ENCODE measurements at places on chromosomes 5 and 9. TPM values are rescaled to one million over a fixed set of nuclear protein-coding genes. Genes with fewer than 3 reads are reported as not detected.

The IL17B gene
- total RNA-seq: 8.5 TPM

The LCN1 gene
- total RNA-seq: not detected

The PRELID2 gene
- 16.1 TPM for total RNA-seq

The SPATA31E1 gene
- total RNA-seq: not detected

The SNCAIP gene
- total RNA-seq: 3.8 TPM

The TEK gene
- total RNA-seq: 18.0 TPM
